ENCODE measurements at places on chromosomes 3 and 15.

- DNase-seq, result no peak
These were observed 124.1 kb downstream of the MFSD1 start for GRCh38 chr3:158925828-158926494.

DNA sequence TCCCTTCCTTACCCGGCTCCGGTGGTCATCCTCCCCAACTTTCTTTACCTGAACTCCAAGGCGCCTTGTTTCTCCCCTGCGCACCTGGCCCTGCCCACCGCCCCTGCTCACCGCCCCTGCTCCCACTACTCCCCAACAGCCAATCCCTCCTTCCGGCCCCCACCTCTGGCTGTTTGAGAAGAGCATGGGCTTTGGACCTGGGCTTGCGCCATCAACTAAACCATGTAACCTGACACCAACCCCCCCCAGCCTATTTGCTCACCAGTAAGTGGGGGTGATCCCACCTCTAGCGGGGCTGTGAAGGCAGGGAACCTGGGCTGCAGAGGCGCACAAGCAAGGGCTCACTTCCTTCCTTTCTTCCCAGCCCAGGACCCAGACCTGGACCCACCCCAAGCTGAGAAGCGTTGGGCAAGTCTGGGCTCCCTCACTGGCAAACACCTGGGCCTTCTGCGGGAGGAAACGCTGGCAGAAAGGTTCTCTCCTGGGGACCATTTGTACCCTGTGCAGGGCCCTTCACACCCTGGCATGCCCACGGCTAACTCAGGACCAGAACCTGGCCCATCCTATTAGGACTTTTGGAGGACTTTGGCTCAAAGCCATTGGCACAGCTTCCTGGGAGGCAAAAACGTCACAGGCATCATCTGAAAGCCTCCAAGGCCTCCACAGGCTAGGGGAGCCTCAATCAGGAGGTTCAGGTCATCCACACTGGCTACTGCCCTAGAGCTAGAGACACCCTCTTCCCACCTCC is at the start of gene PLXNB1:
TSS of gene PLXNB1 (minus strand) at position 127 of the 748 bp plus-strand sequence. CDS start 5,475 bp downstream, outside the sequence.
- no peak for DNase-seq

GRCh38 chr3:138222131-138222941 is 35.2 kb downstream of the ARMC8 start:
- DNase-seq, result no peak

GRCh38 chr3:32586356-32586755 is 15.7 kb upstream of the DYNC1LI1 start:
- no peak for DNase-seq

DNA sequence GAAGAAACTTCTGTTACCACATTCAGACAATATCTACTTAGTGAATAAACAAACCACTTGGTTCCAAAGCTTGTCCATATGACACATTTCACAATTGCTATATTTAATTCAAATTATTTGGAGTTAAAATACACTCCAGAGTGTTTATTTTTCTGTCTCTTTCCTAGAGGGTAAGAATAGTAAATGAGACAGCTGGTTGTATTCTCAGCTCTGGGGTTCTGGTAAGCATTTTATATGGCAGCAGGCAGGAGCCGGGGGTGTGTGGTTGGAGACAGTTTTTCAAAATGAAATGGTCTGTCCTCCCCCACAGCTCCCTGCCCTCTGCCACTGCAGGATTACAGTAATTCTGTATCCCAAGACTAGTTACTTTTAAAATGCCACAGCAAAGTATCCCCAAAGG is 10.9 kb upstream of the SEC61A1 start:
- no peak for DNase-seq

DNA sequence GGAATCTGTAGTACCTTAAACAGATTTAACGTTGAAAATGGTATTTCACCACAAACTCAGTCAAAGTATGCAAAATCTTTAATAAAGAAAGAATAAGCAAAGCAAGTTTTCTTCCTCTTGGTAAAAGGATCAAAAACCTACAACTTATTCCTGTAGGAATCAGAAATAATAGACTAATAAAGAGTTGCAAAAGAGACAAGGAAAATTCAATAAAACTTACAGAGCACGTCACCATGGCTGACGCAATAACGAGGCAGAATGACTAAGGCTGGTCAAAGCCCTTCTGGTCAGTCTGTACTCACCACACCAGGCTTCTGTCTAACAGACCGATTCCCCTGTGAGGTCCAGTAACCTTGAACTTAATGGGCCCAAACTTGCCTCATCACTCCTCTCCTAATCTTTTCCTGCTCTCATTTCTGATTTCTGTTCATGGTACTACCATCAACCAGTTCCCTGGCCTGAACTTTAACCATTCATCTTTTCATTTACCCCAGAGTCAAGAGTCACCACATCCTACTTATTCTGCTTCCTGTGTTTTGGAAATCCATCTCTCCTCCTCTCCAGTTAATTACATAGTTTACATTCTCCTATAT is 5.0 kb downstream of the MASP1 start:
- DNase-seq, result no peak

DNA sequence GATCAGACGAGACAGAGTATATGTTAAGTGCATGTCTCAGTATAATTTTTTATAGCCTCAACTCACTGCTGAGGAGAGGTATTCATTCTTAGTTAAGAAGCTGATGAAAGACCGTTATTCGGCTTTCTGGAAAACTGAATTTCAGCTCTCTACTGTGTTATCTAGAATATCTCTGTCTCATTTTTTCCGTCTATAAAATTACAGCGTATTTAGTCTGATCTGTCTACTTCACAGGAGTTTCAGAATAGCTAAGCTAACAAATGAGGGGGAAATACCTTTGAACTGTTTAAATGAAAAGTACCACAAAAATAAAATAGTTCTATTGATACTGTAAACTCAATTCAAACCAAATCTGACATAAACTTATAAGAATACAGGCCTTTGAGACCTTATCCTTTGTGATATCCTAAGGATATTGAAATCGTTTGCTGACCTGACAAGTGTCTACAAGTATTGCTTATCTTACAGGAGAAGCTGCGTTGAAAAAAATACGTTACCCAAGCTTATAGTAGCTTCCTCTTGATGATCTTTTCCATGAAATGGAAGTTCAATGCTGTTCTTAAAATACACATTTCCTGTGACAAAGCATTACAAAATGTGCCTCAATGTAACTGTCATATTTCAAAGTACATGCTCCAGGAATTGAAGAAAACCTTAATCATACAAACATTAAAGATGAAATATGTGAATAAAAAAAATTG is 104.6 kb downstream of the IL1RAP start:
- no peak for DNase-seq

DNA sequence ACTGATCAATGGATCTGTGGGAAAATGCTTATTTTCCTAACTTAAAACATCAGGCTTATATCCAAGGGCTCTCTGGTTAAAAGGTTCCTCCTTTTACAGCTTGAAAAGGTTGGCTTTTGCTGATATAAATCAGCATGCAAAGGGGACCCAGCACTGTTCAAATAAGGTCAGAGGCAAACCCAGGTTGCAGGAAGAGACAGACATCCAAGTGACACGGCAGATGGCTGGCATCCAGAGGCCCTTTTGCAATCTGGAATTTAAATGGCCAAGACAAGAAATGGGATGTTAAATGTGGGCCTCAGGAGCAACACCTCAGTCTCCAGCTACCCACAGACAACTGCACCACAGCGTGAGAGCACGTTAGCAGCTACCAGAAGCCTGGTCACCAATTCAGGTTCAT is 6.3 kb downstream of the SH3BP5 start:
- DNase-seq, result peak; percentile 63

GRCh38 chr15:89633585-89633984 is 21.7 kb downstream of the KIF7 start:
- no peak for DNase-seq

- no peak for DNase-seq
These were observed 1.3 kb downstream of the AMIGO3 start for GRCh38 chr3:49717959-49718857.

DNA sequence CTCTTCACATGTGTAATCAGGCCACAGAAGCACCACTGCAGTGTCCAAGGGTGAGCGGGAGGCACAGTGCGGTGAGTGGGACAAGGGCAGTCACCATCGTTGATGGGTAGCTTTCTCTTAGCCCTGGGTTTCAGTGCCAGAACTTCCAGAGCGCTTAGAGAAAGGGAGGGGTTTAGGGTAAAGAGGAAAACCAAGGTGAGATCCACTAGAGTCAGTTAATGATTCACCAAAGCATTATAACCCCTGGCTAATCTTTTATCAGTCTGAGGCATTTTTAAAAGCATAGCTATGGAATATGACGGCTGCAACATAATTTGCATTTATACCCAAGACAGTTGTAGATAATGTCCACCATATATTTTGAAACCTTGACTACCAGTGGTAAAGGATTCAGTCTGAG is 94.8 kb downstream of the SHQ1 start:
- DNase-seq, result no peak

- DNase-seq, result no peak
These were observed 61.0 kb downstream of the LRIG1 start for GRCh38 chr3:66439666-66440344.

DNA sequence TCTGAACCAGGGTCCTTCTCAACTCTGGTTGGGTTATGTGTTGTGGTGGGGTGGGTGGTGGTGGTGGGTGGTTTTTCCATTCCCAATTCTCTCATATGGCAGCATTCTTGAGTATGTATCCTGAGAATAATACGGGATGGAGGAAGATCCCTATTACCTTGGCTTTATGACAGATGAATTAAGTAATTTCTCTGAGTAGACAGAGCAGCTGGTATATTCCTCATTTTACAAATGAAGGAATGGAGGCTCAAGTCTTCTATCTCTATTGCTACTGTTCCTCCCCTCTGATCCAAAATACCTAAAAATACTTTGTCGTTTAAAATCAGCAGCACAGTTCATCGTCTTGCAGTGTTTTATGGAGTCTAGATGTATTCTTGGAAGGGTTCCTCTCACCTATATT is 10.4 kb downstream of the GYG1 start:
- no peak for DNase-seq

DNA sequence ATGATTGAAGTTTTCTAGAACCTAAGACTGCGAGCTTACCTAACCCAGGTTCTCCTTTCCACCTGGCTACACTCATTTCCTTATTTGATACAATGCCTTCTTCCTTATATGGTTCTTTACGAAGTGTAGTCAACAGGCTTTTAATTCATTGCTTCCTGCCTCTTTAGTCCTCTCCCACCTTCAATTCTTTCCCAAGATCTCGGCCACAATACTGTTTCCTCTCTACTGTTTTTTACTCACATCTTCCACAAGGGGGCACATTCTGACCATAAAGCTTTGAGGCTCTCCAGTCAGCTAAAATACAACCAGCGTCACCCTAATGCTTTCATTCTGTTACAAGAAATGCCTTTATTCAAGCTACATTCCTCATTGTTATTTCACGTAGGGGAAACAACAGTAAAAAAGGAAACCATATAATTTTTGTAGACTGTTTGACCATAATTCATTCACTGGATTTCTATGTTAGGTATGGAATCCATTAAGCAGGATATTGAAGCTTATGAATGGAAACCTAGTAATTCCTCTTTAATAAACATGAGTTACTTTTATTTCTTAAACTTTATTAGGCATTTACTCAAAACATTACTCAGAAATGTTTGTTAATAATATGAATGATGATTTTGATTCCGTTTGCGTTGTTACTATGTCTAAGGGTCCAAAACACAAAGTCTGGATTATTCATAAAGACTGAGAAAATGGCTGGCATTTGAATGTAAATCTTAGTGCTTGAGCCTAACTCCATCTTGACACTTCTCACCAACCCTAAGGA is 29.5 kb upstream of the VEPH1 start:
- DNase-seq, result peak; percentile 32

GRCh38 chr15:58513008-58513407 is 81.2 kb downstream of the LIPC start:
- DNase-seq, result no peak

DNA sequence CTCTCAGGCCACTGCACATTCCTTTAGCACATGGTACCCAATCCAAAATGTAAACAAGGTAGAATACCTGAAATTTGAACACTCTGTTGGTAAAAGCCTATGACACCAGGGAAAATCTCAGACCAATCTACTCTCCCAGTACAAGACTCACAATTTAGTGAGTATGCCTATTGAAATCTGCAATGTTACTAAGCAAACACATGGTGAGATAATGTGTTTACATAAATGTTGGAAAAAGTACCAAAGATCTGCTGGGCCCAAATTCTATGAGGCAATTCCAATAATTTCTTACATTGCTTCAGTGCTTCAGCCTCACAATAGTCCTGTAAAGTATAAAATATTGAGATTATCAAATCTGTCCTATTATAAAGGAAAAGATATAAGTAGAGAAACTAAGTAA is 536.1 kb downstream of the PYDC2 start:
- DNase-seq, result no peak

- no peak for DNase-seq
These were observed at the start of gene NTRK3 for GRCh38 chr15:88256279-88257230. Gene NTRK3 (minus strand): TSS chr15:88256739. CDS start chr15:88256153, 586 bp downstream.

DNA sequence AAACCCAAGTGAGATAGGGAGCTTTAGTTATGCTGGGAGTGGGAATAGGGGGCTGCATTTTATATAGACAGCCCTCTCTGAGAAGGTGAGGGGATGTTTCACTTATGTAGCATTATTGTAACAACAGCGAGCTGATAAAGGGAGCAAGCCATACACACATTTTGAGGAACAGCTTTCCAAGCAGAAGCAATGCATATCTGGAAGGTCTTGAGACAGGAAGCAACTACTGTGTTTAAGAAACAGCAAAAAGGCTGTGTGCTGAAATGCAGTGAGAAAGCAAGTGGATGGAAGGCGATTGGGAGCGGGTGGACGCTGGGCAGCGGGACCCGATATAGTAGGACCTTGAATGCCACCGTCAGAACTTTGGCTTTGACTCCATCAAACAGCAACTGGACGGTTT is 155.9 kb upstream of the TBL1XR1 start:
- DNase-seq, result no peak

DNA sequence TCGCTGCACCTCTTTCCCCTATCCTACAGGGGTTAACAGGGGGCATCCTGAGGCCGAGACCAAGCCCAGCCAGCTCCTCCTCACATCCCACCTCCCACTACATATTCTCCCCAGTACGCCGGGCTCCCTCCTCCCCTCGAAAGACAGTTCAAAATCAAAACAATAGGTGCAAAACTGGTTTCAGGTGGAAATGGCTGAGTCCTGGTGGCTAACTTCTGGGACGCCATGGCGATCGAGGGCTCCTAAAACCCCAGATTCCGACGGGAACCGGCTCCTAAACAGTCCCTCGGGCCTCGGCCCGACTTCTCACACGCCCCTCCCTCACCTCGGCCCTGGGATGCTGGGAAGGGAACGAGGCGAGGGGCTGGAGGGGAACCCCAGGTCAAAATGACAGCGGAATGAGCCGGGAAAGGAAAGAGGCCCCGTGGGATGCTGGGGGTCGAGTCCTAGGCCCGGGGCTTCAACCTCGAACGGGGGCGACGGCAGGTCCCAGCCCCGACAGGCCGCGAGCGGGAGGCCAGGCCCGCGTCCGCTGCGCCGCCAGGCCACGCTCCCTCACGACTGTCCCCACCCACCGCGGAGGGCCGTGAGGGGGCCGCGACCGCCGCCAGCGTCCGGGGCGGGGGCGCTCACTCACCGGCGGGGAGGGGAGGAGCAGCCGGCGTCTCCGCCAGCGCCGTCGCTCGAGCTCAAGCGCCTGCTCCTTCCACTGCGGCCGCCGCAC is 492 bp downstream of the TMCC1 start:
- DNase-seq, result no peak

GRCh38 chr3:56456117-56456516 is 12.2 kb downstream of the ERC2 start:
- DNase-seq, result no peak
